ENCODE measurements at places on chromosomes 4 and X. TPM values are rescaled to one million over a fixed set of nuclear protein-coding genes. Genes with fewer than 3 reads are reported as not detected.

Gene TREX2
- 3.5 TPM for total RNA-seq

Gene VCX3B
- not detected for total RNA-seq

Gene RTL3
- not detected for total RNA-seq

Gene MAGEC2
- not detected for total RNA-seq

Gene DDIT4L
- 0.92 TPM for total RNA-seq

Gene SPINK2
- not detected for total RNA-seq

Gene ARR3
- total RNA-seq = not detected

Gene ACSL1
- 29.6 TPM for total RNA-seq

Gene FAM47A
- total RNA-seq = not detected

Gene NOX1
- total RNA-seq = not detected

Gene COL25A1
- 0.06 TPM for total RNA-seq

Gene NLGN3
- 0.37 TPM for total RNA-seq
